Activated T-cell treated with anti-CD3 and anti-CD28 coated beads for 4 hours (primary cell): ENCODE measurements at places on chromosomes 2 and 18.

DNA sequence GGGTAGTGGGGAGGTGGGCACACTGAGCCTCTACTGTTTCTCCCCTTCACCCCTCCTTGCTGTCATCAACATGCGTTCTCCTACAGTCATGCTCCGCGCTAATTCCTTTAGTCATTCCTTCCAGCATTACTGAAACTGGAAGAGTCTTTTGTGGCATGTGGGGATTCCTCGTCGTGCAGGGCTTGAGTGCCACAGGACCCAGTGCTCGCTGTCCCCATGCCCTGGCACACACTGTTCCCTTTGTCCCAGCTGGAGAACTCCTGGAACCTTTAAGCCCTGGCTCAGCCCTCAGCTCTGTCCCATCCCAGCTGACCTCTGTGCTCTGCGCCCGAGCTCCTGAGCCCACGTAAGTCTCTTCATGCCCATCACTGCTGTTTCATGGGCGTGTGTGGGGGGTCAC lies 42.1 kb downstream of the ODC1 start:
- DNase-seq = no peak

DNA sequence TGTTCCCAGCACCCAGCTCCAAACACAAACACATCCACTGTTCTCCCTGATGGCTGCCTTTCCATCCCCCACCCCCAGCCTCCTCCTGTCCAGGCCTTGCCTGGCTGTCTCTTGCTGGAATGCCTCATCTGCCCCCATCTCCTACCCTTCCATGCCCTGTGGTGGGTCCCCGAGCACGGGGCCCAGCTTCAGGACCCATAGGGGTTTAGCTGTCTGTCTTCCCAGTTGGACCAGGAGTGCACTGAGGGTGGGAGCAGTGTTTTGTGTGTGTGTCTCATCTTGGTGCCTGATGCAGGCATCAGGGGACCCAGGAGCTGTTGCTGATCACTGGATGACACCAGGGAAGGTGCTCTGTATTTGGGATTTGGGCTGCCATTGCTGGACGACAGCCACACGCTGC lies 34.5 kb downstream of the GLI2 start:
- DNase-seq = no peak

DNA sequence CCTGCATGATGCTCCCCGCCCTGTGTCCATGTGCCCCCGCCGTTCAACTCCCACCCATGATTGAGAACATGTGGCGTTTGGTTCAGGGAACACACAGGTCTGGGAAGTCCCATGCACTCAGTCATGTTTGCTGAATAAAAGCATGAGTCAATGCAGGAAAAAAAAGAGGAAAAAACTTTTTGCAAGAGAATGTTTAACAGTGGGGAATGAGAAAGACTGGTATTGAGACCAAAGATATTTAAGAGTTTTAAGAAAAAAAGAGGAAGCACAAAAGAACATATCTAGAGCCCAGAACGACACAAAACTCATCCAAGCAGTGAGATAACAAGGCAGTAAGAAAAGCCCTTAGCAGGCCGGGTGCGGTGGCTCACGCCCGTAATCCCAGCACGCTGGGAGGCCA lies 279.2 kb upstream of the THSD7B start:
- no peak for DNase-seq

GRCh38 chr2:222025881-222026271 lies 272.9 kb downstream of the PAX3 start:
- no peak for DNase-seq

- no peak for DNase-seq
Observed at GRCh38 chr2:144518748-144519596, 947 bp downstream of the ZEB2 start.

GRCh38 chr2:143501106-143501676 lies 372.0 kb downstream of the ARHGAP15 start:
- DNase-seq = no peak

DNA sequence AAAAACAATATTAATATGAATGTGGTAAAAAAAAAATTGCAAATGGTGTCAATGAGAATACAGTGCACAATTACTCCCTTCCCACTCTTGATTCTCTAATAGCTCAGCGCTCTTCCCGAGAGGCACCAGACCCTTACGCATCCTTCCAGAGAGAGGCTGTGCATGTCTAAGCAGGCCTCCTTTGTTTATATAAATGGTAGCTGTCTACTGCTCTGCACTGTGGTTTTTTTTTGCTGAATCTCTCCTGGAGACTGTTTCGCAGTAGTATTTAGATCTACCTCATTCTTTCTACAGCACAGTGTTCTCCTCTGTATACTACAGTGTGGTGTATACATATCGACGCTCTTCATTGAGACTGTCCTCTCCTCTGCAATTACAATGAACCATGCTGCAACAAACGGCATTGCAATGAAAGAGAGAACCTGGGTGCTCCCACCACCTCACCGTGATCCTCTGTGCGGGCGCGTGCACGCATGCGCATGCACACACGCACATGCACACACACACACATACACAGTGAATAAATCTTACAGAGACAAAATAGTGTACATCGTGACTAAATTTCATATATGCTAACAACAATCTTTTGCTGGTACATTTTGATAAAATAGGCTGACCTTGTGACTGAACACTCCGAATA lies 19.4 kb downstream of the SEPTIN10 start:
- no peak for DNase-seq

DNA sequence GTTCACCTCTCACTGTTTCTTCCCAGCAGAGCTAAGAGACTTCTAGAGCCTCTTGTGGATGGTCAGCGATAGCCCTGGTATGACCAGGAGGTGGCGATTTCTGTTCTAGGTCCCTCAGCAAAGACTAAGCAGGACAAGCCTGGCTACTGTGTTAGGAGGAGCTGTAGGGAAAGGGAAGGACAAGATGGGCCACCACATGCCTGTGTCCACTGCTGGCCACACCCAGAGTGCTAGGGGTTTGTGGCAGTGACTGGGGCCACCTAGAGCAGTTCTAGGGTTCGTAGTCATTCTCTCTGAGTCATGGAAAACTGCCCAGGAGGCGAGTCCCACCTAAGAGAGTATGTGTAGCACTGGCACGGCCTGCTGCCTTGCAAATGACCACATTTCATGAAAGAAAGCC lies 179.4 kb downstream of the ALPK2 start:
- DNase-seq = no peak

GRCh38 chr2:70089220-70089982 lies 2.1 kb downstream of the PCBP1 start:
- DNase-seq = no peak

GRCh38 chr18:74589021-74589420 lies 8.6 kb upstream of the ZNF407 start:
- DNase-seq = no peak

DNA sequence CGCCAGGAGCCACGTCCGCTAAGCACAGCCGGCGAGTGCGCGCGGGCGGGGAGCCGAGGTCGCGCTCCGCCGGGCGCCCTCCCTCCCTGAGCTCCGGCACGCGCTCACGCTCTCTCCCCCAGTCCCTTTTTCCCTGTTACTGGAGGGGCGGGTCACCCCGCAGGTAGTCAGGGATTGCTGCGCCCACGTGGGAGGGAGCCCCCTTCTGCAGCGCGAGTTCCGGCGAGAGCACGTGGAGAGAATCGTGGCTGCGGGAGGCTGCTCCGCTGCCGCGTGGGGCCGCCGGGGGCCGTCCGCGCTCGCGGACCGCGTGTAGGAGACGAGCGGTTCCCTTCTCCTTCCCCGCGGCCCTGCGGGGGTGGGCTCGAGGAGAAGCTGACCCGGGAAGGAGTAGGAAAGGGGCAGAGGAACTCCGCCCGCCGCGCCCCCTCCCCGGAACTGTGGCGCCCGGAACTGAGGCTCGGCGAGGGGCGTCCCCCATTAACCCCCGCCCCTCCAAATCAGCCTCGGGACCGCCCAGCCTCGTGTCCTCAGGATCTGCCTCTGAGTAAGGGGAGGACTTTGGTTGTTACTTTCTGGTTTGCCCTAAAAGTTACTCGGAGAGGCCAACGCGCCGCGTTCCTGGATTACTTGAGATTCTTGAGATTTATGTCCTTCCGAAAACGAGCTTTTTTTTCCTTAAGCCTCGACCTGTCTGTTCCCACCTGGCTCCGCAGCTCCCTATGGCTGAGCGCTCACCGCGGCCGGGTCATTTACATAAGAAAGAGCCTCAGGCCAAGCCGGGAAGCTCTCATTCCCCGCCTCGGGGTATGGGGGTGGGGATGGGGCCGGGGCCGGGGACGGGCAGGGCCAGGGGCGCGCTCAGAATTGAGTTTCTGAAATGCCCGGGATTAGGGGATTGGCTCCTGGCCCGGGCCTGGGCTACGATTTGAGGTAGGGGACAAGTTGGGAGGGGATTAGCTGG lies 1.1 kb downstream of the HK2 start:
- peak; percentile 72 for DNase-seq
